RWPE1 (cell line): ENCODE measurements at places on chromosomes 2 and 18.

DNA sequence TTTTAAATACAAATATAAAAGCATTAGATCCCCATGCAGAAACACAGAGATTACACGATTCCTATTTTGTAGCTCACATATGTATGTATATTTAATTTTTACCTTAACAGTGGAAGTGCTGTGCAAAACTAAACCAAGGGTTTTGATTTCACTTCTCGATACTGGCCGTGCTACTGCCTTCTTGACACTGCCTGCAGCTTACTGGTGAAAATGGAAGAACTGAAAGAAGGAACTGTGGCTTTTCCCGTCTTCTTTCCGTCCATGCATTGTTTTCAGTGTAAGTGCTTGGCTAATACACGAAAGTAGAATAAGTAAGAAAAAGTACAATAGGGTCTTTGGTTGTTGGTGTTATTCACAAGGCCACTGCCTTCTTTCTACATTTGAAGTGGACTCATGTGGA, 129.5 kb downstream of the NDUFA10 start:
- no peak for DNase-seq

- no peak for DNase-seq
Measured at GRCh38 chr2:133675-134593, 87.6 kb upstream of the FAM110C start.

GRCh38 chr2:3023531-3023930, 354.1 kb downstream of the EIPR1 start:
- DNase-seq, result no peak

DNA sequence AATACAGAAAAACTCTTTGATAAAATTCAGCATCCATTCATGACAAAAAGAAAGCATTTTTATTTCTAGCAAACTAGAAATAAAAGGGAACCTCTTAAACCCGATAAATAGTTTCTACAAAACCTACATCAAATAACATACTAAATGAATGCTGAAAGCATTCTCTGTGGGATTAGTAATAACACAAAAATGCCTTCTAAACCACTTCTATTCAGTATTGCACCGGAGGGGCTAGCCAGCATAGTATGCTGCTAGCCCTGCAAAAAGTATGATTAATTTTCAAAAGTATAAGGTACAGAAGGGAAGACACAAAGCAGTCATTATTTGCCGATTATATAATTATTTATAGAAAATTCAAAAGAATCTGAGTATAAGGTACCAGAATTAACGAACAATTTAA, 145.2 kb downstream of the DTNB start:
- DNase-seq, result peak; percentile 41

- DNase-seq, result peak; percentile 3
Measured at GRCh38 chr18:56637711-56638231, 621 bp downstream of the TXNL1 start.

DNA sequence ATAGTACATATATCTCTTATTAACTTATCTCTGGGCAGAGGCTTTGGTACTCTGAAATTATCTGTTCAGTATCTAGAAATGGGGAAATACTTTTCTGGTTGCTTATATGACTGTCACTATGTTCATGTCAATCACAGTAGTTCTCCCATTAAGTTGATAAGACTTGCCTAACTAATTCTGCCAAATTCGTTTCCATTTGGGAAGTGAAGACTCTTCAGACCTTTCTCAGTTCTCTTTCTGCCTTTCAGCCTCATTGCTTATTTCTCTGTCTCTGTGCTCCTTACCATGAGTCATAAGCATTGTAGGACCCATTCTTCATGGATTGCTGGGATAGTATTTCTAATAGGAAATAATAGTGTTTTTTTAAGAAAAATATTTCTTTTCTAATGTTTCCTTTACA, 113.5 kb downstream of the PHLPP1 start:
- no peak for DNase-seq

GRCh38 chr2:146913476-146913875, 931.4 kb upstream of the ACVR2A start:
- DNase-seq, result no peak

DNA sequence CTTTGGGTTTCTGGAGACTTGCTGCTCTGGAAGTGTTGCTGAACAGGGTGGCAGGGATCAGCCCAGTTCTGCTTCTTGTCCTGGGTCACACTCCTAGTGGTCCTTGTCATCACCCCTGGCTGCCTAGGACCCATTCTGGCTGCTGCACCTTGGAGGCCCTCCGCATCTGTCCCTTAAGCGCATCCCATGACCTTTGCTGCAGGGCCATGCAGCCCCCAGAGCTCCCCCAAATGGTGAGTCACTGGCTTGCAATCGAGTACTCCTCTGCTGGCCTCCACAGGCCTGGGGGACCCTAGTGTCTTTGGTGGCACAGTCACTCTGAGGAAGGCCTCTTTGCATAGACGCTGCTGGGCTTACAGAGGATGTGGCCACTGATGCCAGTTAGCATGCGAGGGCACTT, 188.5 kb downstream of the ASB1 start:
- DNase-seq, result no peak

GRCh38 chr2:32068-32467, 14.2 kb downstream of the FAM110C start:
- DNase-seq, result no peak

DNA sequence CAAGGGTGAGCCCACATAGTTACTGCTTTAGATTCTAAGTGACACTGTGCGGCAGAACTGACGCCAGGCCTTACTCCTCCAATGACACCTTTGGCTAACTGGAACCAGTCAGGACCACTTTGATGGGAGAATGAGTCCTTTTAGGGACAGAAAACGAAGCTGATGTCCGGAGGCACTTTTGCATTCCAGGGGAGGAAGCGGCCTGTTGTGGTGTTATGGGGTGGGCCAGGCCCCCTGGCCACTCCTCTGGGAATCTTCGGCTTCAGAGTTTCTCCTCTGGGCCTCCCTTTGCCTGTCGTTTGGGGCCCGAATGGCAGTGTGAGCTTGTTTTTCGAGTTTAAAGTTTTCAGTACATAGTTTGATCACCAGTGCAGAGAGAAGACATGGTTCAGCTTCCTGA, 65.9 kb downstream of the MBP start:
- DNase-seq, result no peak

DNA sequence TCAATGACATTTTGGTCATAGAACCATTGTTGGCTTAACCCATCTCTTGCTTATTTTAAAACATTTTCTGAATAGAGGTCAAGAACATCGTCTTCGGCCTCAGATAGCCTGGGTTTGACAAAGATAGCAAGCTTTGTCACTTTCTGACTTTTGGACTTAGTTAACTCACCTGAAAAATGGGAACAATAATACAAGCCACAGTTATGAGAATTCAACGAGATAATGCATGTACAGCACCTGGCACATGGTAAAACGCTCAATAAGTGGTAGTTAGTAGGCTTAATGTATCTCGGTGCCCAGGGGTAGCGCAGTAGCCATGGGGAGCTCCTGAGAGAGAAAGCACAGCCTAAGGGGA, 446 bp upstream of the COPS7B start:
- DNase-seq, result no peak

- DNase-seq, result peak; percentile 36
Measured at GRCh38 chr2:47437287-47437686, 34.3 kb downstream of the MSH2 start.

DNA sequence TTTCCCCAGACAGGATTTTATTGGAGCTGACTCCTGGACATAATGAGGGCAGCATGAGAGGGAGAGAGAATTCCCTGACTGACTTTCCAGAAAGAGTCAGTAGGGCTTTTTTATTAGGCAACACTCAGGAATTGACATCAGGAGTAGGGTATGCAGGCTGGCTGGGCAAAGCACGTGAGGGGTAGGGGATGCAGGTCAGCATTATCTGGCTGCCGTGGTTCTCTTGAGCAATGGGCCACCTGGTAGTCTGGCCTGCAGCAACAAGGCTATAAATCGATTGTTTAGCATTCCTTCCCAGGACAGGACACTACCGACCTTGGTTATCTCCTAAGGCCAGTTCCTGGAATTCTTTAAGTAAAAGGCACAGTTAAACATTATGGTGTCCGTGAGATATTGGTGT, 160.8 kb upstream of the AGAP1 start:
- no peak for DNase-seq

- no peak for DNase-seq
Measured at GRCh38 chr2:157420771-157421323, 23.0 kb downstream of the CYTIP start.

GRCh38 chr2:51960281-51960680, 928.3 kb upstream of the NRXN1 start:
- DNase-seq, result no peak

DNA sequence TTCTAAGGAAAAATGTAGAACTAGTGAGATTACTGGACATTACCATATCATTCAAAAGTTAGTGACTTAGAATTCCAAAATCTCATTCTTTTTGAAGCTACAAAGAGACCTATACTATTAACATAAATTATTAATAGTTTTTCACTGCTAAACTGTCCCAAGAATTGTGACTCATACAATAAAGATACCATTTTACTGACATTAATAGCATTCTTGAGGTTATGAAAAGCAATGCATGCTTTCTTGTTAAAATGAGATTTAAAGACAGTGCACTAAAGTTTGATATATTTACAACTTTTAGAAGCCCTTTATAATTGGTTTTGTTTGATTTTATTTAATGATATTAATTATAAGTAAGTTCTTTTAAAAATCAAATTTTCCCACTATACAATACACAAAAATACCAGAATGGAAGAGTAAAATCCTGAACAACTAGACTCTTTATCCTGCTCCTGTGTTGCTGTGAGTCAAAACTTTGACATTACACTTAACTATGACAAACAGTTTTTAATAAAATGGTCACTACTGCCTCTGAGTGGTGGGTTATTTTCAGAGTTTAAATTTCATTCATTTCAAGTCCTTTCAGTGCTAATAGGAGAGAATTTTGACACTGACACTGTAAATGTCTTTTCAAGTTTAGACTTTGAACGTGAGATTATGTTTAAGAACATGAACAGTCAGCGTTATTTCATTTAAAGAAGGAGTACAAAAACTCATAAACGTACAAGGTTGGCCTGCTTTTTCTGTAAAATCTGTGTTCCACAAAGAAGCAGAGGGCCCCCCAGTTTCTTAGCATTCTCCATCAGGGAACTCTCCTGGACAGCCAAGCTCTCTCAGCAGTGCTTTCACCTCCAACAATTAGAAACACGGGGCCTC, 54.5 kb downstream of the FAM124B start:
- no peak for DNase-seq

DNA sequence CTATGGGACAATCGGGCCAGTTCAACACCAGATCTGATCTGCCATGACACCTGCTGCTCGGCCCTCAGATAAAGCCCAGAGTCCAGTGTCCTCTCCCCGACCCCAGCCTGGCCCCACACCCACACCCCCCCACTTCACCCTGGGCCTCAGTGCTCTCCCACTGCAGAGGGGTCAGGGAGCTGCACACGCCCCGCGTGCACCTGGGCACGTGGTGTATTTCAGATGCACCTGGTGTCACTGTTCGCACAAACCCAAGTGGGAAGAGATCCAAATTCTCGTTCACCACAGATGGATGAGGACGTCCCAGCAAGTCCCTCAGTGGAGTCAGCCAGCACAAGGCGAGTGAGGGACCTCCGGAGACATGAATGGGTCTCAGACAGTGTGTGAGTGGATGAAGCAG, 161.3 kb downstream of the RTP5 start:
- DNase-seq, result no peak

GRCh38 chr2:128320192-128320905, 1.7 kb upstream of the HS6ST1 start:
- DNase-seq, result no peak

DNA sequence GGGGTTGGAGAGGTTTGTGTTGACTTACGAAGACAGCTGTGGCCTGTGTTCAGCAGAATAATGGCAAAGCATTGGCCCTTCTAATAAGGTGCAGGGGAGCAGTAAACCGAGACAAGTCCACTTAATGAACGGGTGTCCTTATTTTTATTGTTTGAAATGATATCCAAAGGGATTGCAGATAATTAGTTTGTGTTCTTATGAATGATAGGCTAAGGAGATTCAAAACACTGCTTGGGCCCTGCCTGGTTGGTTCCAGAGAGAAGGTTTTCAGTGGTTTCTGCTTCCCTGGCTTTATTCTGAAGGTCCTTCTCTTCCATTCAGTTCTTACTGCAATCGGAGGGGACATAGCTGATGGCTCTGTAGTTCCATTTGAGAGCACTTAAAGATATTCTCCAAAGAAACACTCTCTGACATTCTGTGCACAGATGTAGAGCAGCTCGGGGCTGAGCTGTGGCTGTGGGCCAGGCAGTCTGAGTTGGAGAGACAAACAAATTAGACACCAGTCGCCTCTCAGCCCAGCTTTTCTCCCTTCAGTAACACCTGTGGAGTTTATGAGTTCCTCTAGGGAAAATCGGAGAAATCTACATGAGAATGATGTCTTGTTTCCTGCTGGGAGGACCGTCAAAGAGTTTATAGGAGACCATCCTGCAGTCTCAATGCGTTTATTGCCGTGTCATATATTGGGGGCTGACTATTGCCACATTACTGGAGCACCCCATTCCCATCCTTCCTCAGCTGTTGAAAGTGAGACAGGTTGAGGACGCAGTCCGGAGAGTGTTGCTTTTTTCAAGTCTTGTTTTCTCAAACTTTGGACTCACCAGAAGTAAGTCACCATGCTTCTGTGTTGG, 6.5 kb downstream of the GREB1 start:
- no peak for DNase-seq

GRCh38 chr2:114025030-114025429, 135.1 kb downstream of the ACTR3 start:
- DNase-seq, result no peak

- no peak for DNase-seq
Measured at GRCh38 chr18:35178260-35178659, 62.6 kb upstream of the ZNF397 start.

DNA sequence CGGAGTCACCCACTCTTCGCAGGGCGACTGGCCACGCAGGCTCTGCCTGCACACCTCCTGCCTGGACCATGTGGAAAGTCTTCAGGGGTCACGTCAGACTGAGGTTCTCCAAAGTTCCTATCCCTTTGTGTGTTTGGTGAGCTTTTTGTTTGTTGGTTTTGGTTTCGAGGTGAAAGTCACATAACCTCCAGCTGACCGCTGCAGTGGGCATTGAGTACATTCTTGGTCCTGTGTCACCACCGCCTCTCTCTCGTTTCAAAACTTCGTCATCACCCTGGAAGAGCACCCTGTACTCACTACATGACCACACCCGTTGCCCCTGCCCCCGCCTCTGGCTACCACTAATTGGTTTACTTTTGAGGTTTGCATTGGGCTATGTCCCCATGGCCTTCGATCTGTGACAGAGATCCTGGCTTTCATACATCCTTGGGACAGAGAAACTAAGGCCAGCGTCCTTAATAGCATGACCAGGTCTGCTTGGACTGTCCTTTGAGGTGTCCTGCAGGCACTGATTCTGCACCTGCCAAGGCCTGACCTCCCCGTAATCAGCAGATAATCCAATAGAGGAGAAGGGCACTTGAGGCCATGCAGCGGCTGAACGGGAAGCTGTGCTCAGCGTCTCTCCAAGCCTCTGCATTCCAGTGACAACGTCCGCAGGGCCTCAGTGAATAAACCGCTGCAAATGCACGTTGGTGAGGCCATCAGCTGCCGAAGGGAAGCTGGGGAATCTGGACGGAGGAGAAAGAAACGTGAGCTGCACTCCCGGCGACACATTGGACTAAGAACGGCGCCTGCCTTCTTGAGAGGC, 46.8 kb downstream of the SH3BP4 start:
- no peak for DNase-seq

GRCh38 chr2:26566081-26566375, 75.1 kb downstream of the CIB4 start:
- DNase-seq, result no peak

GRCh38 chr2:111024496-111024895, 96.2 kb upstream of the BCL2L11 start:
- DNase-seq, result no peak

- no peak for DNase-seq
Measured at GRCh38 chr2:205682971-205683501, 735 bp downstream of the NRP2 start.
